ENCODE measurements at places on chromosomes 1 and 21.
A peak's percentile ranks its signal among the peaks of the same experiment; 100 is the strongest.

- DNase-seq, result peak; percentile 89
These were observed 24.9 kb upstream of the KCNA2 start for GRCh38 chr1:110630839-110631663.

DNA sequence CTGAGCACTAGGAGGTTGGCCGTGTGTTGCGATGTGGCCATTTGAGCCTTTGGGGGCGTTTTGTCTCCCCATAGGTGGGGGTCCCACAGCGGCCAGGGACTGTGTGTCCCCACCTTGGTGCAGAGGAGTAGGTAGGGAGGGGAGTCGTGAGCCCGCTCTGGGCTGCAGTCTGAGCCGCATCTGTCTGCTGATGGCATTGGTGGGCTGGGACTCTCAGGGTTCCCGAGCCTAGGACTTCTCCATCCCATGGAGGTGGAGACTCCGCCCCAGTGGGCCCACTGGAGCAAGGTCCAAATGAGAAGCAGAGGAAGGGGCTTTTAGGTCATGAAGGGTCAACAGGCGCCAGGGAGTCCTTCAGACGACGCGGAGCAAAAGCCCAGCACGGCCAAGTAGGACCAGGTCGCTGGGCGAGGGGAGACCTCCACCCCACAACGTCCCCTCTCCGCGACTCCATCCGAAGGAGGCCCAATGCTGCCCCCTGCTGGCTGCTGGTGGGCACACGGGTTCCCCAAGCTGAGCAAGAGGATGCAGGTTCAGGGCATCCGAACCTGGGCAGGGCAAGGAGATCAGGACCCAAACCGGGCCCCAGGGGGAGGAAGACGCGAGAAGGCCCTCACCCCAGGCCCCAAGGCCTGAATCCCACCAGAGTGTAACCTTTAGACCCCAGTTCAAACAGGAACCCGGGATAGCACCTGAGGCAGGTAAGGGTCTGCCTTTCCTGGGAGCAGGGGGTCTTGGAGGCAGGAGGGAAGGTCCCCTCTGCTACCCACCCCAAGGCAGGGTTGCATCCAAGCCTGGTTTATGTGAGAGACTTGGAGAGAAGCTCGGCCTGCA is 14.9 kb downstream of the TTC34 start:
- DNase-seq, result peak; percentile 72

GRCh38 chr1:57986432-57986831 is 560.1 kb downstream of the OMA1 start:
- DNase-seq, result no peak

GRCh38 chr1:118934706-118935105 is 53.4 kb downstream of the TBX15 start:
- DNase-seq, result no peak

- peak; percentile 34 for DNase-seq
These were observed 514 bp downstream of the S1PR1 start for GRCh38 chr1:101237229-101237837.

DNA sequence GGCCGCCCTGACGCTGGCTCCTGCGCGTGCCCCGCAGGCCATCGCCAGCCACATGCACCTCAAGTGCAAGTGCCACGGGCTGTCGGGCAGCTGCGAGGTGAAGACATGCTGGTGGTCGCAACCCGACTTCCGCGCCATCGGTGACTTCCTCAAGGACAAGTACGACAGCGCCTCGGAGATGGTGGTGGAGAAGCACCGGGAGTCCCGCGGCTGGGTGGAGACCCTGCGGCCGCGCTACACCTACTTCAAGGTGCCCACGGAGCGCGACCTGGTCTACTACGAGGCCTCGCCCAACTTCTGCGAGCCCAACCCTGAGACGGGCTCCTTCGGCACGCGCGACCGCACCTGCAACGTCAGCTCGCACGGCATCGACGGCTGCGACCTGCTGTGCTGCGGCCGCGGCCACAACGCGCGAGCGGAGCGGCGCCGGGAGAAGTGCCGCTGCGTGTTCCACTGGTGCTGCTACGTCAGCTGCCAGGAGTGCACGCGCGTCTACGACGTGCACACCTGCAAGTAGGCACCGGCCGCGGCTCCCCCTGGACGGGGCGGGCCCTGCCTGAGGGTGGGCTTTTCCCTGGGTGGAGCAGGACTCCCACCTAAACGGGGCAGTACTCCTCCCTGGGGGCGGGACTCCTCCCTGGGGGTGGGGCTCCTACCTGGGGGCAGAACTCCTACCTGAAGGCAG is 23.4 kb upstream of the ARF1 start:
- DNase-seq, result peak; percentile 64

DNA sequence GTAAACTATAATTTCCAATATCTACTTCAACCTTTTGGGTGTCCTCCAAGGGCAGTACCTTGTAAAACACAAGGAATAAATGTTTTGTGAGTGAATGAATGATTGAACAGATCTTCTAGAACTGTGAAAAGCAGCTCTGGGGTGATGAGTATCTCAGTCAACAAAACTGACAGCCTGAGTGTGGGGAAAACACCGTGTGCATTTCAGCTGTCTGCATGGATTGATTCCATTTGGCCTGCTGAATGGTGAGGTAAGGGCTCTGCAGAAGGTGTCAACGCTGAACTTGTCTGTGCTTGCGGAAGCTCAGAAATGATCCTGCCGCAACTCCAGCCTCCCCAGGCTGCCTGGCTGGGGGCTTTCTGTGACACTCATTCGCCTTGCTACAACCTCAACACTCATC is 7.4 kb upstream of the AGMAT start:
- DNase-seq, result no peak

- no peak for DNase-seq
These were observed 92.5 kb downstream of the RNF220 start for GRCh38 chr1:44497422-44498170.

DNA sequence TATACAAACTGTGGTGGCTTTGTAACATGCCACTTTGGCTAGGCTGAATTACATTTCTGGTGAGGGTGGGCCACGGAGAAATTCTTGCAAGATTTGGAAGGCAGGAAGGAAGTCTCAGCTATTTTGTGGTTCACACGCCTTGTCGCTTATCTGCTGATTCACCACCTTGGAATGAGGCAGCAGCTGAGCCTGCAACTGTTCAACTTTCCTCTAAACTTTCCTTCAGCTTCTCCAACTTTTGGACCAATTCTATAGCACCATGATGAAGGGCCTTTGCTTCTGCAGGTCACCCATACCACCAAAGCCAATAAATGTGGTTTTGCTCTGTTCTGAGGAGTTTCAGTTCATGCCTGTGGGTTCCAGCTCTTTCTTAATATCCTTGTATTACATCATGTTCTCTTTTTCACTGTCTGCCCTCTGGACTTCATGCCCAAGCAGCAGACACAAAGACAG is 337.6 kb upstream of the SNX7 start:
- peak; percentile 45 for DNase-seq
